Kidney (tissue), 22 donors: ENCODE measurements at places on chromosomes 11 and 22.

GRCh38 chr22:43110444-43110926, at the start of gene BIK:
TSS of gene BIK (plus strand) at chr22:43110750. CDS start at chr22:43124023, 13,273 bp downstream.
- DNase-seq: peak; percentile 83

DNA sequence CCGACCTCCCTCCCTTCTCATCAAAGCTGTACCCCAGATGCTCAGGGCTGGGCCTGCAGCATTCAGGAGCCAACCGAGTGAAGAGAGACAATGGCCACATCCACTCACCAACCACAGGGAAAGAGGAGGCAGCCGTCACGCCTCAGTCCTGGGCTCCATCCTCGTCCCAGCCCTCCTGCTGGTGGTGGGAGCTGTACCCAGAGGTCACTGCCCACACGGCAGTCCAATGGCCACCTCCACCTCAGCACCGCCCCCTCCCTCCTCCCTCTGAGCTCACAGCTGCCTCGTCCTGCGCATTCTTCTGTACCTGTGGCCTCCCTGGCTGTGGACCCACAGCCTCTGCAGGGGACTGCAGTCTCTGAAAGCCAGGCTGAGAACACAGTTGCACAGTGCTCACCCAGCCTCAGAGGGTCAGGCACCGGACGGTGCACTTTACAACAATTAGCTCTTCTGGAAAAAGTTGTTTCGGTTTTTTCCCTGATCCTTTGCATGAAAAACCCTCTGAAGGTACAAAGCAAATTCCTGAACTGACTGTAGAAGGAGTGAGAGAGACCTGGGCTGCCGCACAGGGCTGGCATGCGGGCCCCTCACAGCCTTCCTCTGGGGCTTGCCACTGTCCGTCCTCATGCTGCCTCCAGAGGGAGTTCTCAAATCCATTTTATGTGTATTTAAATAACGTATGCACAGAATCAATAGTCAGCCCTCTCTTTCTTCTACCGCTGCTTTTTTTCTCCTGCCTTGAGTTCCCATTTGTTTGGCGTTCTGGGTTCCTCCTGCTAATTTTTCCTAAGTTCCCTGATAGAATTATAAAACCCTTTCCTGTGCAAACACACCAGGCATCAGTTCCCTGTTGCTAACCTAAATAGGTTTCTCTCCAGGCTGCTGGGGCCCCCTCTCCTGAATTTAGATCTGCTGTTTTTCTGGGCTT, 52.7 kb downstream of the PHF21B start:
- peak; percentile 64 for DNase-seq

GRCh38 chr11:103880968-103881367, 155.5 kb upstream of the DDI1 start:
- no peak for DNase-seq

GRCh38 chr11:83410605-83411565, 124.7 kb upstream of the CCDC90B start:
- no peak for DNase-seq

DNA sequence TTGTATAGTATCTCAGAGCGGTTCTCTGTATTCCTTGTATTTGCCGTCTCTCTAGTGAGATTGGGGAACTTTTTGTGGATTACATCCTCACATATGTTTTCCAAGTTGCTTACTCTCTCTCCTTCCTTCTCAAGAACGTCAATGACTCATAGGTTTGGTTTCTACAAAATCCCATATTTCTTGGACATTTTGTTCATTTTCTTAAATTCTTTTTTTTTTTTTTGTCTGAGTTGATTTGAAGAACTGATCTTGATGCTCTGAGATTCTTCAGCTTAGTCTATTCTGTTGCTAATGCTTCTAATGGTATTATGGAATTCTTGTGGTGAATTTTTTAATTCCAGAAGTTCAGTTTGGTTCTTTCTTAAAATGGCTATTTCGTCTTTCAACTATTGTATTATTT, 28.4 kb upstream of the SLN start:
- DNase-seq: no peak

- peak; percentile 24 for DNase-seq
These were observed at the start of gene MMP7 for GRCh38 chr11:102530558-102530957. TSS of gene MMP7 (minus strand) at chr11:102530747. CDS start at chr11:102530700, 47 bp downstream.

DNA sequence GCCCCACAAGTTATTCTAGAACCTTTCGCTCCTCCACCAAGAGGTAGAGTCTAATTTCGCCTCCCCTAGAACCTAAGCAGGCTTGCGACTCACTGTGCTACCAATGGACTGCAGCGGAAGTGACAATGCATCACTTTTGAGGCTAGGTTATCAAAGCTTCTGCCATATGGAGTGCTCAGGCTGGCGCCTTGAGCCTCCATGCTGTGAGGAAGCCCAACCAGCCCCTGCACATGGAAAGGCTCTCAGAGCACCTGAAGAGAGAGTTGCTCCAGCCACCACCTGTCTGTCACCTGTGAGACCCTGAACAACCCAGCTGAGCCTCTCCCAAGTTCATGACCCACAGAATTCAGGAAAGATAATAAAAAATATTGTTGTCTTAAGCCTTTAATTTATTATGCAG, 29.3 kb upstream of the CBX7 start:
- DNase-seq: no peak

- DNase-seq: no peak
These were observed 375.0 kb downstream of the NTM start for GRCh38 chr11:131745405-131745804.
